Stromal cell of bone marrow (primary cell): ENCODE measurements at places on chromosomes 1 and 21.

DNA sequence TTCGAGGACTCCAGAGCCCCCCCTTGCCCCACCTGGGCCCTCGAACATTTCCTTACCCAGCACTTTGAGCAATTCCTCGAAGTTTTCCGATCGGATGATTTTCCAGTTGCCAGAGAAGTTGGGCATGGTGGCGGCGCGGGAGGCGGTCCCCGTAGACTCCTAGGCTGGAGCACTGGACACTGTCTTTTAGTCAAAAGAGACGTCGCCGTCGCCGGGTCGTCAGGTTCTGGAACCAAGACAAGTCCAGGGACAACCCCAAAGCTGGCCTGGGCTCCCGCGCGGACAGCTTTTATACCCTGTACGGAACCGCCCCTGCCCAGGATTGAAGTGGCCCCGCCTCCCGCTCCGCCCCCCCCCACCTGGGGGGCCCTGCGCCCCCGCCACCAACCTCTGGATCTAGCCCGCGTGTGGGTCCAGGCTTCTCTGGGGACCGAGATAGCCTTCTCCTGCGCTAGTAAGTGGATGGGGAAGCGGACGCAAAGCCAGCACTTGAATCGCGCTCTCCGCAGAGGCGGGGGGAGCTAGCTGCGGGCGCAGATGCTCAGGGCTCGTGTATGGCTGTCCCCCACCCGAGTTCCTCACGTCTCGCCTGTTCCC, at the start of gene CRABP2:
CRABP2 (minus strand) TSS at position 263 of the 597 bp plus-strand sequence; CDS start at position 126, 137 bp downstream.
- no peak for DNase-seq

DNA sequence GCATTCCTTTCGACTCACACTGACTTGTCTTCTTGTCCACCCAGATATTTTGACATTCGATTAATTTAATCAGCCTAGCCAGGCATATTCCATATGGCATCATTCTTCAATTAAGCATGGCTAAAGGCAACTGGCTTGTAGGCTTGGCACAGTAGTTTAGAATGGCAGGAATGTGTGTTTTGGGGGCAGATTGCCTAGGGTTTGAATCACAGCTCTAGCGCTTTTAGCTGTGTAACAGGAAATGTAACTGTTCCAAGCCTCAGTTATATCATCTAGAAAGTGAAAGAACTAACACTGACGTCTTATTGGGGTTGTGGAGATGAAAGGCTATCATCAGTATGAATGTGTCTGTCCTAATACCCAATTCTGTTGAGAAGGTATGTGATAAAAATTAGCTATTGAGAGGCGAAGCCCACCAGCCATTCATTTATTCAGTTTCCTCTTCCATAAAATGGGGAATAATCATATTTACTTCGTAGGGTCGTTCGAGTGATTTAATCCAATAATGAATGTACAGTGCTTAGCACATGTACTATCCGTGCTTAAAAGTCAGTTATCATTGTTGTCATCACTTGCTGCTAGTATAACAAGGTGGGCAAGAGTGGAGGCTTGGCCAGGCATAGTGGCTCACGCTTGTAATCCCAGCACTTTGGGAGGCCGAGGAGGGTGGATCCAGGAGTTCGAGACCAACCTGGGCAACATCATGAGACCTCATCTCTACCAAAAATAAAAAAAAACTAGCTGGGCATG, 41.6 kb upstream of the GRHL3 start:
- DNase-seq: peak; percentile 77

- DNase-seq: no peak
These were observed 157.7 kb downstream of the PIK3R3 start for GRCh38 chr1:45974541-45975269.

GRCh38 chr1:156926175-156926574, 5.7 kb downstream of the LRRC71 start:
- no peak for DNase-seq

- DNase-seq: no peak
These were observed 14.7 kb downstream of the UCK2 start for GRCh38 chr1:165842023-165842670.

DNA sequence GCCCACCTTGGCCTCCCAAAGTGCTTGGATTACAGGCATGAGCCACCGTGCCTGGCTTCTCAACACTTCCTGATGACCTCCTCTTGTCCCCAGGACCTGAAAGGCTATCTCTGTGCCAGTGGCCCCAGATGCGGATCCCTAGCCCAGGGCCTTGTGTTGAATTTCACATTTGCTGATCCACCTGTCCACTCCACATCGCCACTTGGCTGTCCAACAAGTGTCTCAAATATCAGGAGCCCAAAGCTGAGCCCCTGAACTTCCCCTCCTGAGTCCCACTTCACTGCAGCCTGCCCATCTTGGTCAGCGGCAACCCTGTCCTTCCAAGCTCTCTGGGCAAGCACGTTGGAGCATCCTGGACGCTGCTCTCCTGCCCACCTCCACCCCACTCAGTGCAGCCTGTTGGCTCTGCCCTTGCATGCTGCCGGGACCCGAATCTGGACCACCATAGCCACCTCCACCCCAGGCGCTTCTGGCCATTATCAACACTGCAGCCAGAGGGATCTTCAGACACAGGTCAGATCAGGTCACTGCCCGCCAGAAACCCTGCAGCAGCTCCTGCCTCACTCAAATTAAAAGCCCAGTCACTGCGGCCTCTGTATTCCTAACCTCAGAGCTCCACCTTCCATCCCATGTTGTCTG, 352.5 kb upstream of the VAMP3 start:
- no peak for DNase-seq

DNA sequence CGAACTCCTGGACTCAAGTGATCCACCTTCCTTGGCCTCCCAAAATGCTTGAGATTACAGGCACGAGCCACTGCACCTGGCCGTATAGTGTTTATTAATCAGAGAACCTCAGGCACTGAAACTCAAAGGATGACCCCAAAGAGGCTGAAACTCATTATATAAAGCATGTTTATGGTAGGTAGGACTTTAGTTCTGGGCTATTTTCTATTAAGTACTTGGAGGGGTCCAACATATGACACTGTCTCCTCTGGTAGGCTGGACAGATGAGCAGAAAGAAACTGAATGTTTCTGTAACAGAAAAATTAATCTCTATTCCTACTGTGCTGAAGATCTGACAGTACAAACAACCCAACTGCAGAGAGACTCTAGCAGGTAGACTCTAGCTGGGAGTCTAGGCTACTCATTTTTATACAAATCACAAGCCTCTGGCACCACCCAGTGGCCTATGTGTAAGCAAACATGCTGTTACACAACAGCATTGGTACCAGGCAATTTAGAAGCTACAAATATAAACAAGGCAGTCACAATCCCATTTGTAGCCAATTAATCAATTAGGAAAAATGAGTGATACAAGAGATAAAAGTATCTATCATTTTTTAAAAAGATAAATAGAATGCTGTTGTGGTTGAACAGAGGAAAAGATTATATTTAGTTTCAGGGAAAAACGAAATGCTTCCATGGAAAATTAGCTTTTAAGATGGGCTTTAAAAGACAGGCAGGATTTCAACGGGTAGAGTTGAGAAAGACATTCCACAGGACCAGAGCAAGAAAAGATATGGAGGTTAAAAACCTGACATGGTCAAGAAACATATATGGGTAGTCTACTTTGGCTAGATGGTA, 10.4 kb downstream of the DCAF8 start:
- DNase-seq: peak; percentile 65
